ENCODE measurements at places on chromosomes 3 and 15.
A peak's percentile ranks its signal among the peaks of the same experiment; 100 is the strongest.

DNA sequence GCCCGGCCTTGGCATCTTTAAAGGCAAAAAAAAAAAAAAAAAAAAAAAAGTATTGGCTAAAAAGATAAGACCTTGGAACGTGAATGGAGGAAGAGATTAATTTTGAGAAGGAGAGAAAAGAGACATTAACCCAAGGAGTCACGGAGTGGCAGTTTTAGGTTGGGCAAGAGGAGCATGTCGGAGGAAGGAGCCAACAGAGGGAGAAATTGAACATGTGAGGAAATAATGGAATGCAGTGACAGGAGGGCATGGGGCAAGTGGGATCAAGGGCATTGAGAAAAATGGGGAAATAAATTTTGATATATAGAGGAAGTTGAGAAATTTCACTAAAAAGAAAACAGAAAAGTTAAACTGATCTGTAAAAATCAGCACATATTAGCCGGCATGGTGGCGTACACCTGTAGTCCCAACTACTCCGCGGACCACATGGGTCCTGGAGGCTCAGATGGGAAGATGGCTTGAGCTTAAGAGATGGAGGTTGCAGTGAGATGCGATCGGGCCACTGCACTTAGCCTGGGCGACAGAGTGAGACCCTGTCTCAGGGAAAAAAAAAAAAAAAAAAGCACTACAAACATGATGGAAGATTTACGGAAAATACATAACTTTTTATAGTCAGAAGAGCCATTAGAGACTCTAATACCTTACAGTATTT is 1.2 kb downstream of the HAUS2 start:
- no peak for DNase-seq

GRCh38 chr3:128201158-128201755 is 48.0 kb downstream of the EEFSEC start:
- no peak for DNase-seq

DNA sequence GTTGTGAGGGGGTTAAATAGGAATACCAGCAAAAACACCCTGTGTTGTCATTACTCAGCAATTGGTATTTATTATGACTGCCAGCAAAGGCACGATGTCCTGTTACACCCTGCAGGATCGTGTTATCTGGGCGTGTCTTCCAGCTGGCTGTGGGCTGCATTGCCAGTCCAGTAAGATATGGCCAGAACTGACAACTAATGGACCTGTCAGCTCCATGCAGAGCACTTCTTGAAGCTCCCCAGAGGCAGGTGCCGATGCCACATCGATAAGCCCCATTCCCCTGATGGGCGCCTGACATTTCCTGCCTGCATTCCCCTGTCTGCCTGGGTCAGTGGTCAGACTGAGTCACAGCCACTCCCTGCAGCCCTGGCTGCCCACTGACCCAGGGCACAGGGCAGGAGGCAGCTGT is 79.7 kb upstream of the RASGRF1 start:
- no peak for DNase-seq

- DNase-seq = no peak
Observed at GRCh38 chr15:82051664-82052063, 5.8 kb upstream of the MEX3B start.

DNA sequence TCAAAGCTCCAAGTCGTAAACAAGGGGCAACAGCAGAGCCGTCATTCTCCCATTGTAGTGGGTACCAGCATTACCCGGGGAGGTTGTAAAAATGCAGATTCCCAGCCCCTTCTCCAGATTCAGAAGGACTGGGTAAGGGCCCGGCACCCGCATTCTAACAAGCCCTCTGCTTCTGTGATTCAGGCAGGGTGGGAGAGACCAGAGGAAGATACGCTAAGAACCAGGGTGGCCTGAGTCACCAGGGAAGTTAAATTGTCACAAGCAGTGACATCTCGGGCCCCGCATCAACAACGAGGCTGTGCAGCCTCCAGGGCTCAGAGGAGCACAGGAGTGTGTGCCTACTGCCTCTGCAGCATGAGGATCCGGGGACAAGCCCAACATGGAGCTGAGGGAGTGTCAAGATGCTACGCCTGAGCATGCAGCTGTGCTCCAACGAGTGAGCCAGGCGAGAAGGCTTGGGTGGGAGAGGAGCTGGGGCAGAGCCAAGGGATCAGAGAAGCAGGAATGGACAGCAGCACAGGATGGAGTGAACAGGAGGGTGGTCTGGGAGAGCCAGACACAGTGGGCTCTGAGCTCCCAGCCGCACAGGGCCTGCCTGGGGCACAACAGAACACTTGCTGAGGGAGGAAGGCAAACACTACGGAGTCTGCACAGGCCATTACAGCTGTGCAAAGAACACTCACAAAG is 68.5 kb downstream of the CPN2 start:
- DNase-seq = no peak

DNA sequence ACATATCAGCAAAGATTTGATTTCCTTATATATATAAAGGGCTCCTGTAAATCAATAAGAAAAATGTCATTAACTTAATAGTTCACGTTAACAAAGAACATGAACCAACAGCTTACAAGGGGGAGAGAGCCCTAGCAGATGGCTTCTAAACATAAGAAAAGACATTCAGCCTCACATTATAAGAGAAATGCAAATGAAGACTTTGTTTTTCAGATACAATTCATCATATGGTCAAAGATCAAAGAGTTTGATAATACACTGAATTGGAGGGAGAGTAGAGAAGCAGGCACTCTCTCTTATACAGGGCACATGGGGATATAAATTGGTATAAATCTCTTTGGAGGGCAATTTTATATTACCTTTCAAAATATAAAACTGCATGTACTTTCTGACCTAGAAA is 21.1 kb downstream of the RBP2 start:
- DNase-seq = no peak

GRCh38 chr3:20181276-20181675 is 4.7 kb downstream of the SGO1 start:
- DNase-seq = no peak

- DNase-seq = no peak
Observed at GRCh38 chr15:45849136-45849535, 214.3 kb downstream of the SQOR start.

- DNase-seq = no peak
Observed at GRCh38 chr15:56249092-56249491, 5.4 kb upstream of the RFX7 start.

GRCh38 chr3:177405191-177405672 is 207.9 kb upstream of the TBL1XR1 start:
- peak; percentile 73 for DNase-seq

DNA sequence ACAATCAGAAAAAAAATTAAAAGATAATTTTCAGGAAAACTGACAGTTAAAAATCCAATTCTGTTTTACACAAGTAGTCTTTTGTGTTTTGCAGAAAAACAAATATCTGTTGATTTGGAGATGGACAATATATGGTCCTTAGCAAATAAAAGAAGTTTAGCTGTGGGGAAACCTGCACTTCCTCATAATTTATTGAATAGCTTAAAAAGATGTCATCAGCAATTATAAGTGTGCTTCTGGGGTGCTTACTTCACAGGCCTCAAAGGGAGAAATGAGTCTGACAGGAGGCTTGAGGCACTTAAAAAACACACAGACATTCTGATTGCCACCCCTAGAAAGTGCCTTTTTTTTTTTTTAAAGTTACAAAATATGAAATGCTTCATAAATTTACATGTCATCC is 31.6 kb upstream of the CERS3 start:
- no peak for DNase-seq

DNA sequence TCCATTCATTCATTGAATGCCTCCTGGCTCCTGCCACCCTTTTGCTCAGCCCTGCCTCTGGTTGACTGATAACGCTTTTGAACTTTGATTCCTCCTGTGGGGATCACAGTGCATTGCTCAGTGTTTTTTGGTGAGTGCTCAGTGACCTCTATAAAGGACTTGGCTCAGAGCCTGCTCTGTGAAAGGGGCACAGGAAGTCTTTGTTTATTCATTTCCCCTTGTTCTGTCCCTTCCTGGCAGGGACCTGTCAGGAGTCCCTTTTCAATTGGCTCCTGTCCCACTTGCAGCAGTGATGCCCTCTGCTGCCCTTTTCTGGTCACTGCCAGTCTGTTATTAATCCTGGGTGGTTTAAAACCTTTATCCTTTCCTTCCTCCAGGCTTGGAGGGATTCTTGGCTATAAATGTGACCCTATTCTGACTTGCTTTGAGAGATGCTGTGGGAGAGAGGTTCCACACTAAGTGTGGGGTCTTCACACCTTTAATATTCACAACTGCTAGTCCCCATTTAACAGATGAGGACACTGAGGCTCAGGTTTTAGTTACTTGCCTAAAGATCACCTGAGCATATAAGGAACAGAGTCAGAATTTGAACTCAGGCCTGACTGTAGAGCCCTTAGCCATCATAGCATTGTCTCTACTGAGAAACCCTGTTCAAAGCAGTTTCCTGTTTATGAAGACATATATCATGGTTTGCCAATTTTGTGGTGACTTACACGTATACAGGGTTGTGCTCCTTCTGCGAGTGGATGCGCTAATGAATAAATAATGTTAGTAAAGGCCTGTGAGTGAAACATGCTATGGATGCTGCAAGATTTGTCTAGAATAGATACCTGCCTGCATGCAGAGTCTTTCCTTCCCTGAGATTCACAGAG is 23.2 kb upstream of the TATDN2 start:
- peak; percentile 40 for DNase-seq

GRCh38 chr3:149588909-149589308 is 68.9 kb downstream of the WWTR1 start:
- no peak for DNase-seq

- no peak for DNase-seq
Observed at GRCh38 chr15:40392986-40393948, 10.7 kb downstream of the KNSTRN start.

DNA sequence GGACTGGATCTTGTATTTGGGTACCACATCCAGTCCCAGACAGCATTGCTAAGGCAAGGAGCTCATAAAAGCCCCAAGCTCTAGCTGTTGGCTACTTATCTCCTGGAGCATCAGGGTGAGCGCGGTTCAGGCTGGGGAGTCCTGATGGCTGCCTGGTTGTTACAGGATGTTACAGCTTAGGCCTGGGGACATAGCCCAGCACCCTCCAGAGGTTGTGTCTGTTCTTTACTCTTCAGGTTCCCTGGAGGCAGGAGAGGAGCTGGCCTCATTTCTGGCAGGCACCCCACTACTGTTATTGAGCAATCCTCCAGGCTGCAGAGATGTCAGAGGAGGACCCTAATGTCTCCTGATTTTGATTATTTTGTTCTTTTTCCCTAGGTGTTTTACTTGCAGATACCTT is 26.6 kb downstream of the APBA2 start:
- no peak for DNase-seq

- no peak for DNase-seq
Observed at GRCh38 chr3:155553780-155554179, 191.1 kb downstream of the PLCH1 start.

All from DMS79 treated with DMSO at 0.1 percent for 48 hours (cell line).